ENCODE measurements at places on chromosomes 3 and 15. TPM values are rescaled to one million over a fixed set of nuclear protein-coding genes. Genes with fewer than 3 reads are reported as not detected.

Gene DPPA4
- 87.7 TPM for total RNA-seq

- peaks cover 90% of the 10 kb centered on the region for H3K27me3 ChIP-seq
- no peaks in the 10 kb centered on the region for H3K36me3 ChIP-seq
- H3K27ac ChIP-seq: no peak overlapping the region
- H3K4me3 ChIP-seq: no peak overlapping the region
- peaks cover 13% of the 10 kb centered on the region for H3K4me1 ChIP-seq
These were observed 52.6 kb downstream of the PLCL2 start for GRCh38 chr3:16937326-16937845.

Gene NIPA2
- total RNA-seq: 37.7 TPM

Gene CLDN18
- total RNA-seq: not detected

DNA sequence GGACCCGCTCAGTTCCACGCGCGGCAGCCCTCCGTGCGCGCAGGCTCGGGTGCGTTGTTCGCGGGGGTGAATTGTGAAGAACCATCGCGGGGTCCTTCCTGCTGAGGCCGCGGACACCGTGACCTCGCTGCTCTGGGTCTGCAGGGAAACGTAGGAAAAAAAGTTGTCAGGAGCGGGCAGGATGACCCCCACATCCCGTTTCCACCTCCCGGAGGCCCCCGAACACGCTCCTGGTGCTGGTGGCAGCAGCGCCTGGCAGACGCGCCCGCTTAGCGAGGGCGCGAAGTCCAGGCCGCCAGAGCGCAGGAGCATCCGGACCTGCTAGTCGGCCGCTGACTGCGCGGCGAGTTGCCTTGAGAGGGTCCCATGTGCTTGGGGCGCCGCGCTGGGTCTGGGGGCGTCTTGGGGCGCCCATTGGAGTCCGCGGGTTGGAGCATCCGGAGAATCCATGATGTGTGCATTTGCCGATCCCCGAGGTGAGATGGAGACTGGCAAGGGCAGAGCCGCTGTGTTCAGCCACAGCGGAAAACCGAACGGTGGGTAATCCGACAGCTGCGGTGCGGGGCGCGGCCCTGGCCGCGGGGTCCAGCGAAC is 520 bp downstream of the GREM1 start:
- peak overlapping the region; percentile 63 for H3K4me3 ChIP-seq
- H3K4me1 ChIP-seq: peaks cover 25% of the 10 kb centered on the region
- H3K36me3 ChIP-seq: no peaks in the 10 kb centered on the region
- DNase-seq: peak; percentile 44
- H3K27ac ChIP-seq: no peak overlapping the region
- peaks cover 95% of the 10 kb centered on the region for H3K27me3 ChIP-seq

Gene RBP2
- total RNA-seq: not detected

Gene CACNA2D2
- total RNA-seq: 9.9 TPM

Gene OXTR
- 12.7 TPM for total RNA-seq

Gene TMEM266
- total RNA-seq: 2.0 TPM

GRCh38 chr15:45868109-45868691 is 233.4 kb downstream of the SQOR start:
- no peak for DNase-seq
- no peaks in the 10 kb centered on the region for H3K27me3 ChIP-seq
- H3K36me3 ChIP-seq: no peaks in the 10 kb centered on the region
- peaks cover 7% of the 10 kb centered on the region for H3K4me1 ChIP-seq
- no peak overlapping the region for H3K4me3 ChIP-seq

GRCh38 chr3:153166796-153167195 is 4.8 kb downstream of the RAP2B start:
- H3K27ac ChIP-seq: no peak overlapping the region
- peaks cover 34% of the 10 kb centered on the region for H3K4me1 ChIP-seq
- DNase-seq: no peak
- no peak overlapping the region for H3K4me3 ChIP-seq
- H3K27me3 ChIP-seq: no peaks in the 10 kb centered on the region

DNA sequence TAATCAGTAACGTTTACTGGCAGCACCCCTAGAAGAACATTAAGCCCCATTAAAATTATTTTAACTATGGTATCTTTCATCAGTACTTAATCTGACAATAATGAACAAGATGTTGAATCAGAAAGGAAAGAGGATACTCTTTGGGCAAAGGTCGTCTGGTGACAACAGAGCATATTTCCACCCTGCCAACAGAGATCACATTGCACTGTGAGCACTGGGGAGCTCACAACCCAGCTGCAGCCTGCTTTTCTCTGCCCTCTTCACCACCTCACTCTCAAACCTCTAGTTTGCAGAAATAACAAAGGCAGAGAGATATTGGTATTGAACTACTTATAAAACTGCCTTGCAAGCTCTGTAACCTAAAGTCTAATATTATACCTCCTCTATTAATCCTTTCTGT is 130.0 kb downstream of the FBN1 start:
- no peaks in the 10 kb centered on the region for H3K27me3 ChIP-seq
- H3K27ac ChIP-seq: no peak overlapping the region
- peaks cover 5% of the 10 kb centered on the region for H3K4me1 ChIP-seq
- no peak for DNase-seq
- H3K4me3 ChIP-seq: no peak overlapping the region
- peaks cover 14% of the 10 kb centered on the region for H3K36me3 ChIP-seq

DNA sequence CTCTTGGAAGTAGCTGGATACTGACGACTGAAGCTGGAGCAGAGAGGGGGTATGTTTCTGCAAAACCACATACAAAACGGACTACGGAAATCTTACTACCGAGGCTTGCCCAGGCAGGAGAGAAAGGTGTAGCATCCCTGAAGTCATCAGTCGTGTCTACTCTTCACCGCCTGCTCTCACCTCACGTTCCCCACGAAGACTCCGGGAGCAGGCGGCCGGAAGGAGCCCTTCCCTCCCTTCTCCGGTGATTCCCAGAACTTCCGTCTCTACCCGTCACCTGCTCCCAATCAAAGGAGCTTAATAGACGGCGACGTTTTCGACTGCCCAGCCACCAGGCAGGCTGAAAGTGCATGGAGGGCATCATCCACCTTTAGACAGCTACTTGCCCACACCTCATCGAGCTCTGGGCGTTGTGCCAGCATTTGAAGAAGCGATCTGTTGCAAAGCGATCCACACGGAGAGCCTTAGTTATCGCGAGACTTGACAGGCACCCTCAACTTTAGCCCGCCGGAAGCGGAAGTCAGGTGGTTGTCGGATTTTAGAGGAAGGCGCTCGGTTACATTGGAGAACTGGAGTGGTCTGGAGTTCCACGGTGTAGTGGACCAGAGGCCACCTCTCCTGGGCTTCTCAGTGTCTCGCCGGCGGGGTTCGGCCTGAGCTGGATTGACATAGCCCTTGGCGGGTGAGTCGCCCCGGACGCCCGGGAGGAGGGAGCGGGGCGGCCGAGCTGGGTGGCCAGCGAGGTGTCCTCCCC is at the start of gene RAMAC:
Gene RAMAC, plus strand, starts transcription at position 523 of the 754 bp plus-strand sequence. CDS start 2,809 bp downstream, outside the sequence.
- peaks cover 18% of the 10 kb centered on the region for H3K4me1 ChIP-seq
- peak within 1 kb of the TSS; percentile 94 for H3K4me3 ChIP-seq
- peak; percentile 88 for DNase-seq
- peaks cover 18% of the 10 kb centered on the region for H3K36me3 ChIP-seq
- H3K27ac ChIP-seq: peak within 1 kb of the TSS; percentile 96

Gene SLC51B
- total RNA-seq: not detected

Gene SERPINI2
- not detected for total RNA-seq

Gene ARHGAP31
- total RNA-seq: 9.2 TPM
